ENCODE measurements at places on chromosomes 13 and 19. TPM values are rescaled to one million over a fixed set of nuclear protein-coding genes. Genes with fewer than 3 reads are reported as not detected.

- no peaks in the 10 kb centered on the region for H3K27me3 ChIP-seq
- H3K4me3 ChIP-seq: no peak overlapping the region
- H3K27ac ChIP-seq: no peak overlapping the region
- H3K36me3 ChIP-seq: no peaks in the 10 kb centered on the region
- no peaks in the 10 kb centered on the region for H3K4me1 ChIP-seq
Observed at GRCh38 chr13:26168237-26168814, 53.8 kb downstream of the RNF6 start.

- H3K27ac ChIP-seq: no peak overlapping the region
- DNase-seq: no peak
- H3K27me3 ChIP-seq: no peaks in the 10 kb centered on the region
- H3K4me3 ChIP-seq: no peak overlapping the region
- H3K36me3 ChIP-seq: no peaks in the 10 kb centered on the region
Observed at GRCh38 chr13:64283926-64284325, 2868.3 kb upstream of the PCDH20 start.

DNA sequence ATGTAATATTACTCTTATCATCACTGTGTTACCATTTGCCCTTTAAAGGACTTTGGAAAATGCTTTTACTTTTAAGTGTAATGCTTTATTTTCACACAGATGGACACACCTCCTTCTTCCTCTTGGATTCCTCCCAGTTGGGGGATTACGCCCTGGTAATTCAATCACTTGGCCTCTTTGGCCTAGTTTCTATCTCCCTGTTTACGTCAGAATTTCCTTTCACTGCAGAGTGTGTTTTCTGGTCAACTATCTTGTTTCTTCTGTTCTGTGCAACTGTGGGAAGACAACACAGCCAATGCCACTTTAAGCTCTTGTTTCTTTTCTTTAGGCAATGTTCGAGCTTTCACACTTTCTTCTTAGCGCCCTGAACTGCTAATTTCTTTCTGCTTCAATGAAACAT lies 257.3 kb upstream of the MAB21L1 start:
- H3K4me1 ChIP-seq: no peaks in the 10 kb centered on the region
- peaks cover 2% of the 10 kb centered on the region for H3K27me3 ChIP-seq
- no peak for DNase-seq
- no peak overlapping the region for H3K27ac ChIP-seq
- no peak overlapping the region for H3K4me3 ChIP-seq
- H3K36me3 ChIP-seq: no peaks in the 10 kb centered on the region

- peaks cover 4% of the 10 kb centered on the region for H3K4me1 ChIP-seq
- no peak for DNase-seq
- no peak overlapping the region for H3K4me3 ChIP-seq
- H3K27ac ChIP-seq: no peak overlapping the region
Observed at GRCh38 chr13:95002126-95002525, 289.8 kb upstream of the SOX21 start.

- DNase-seq: no peak
- peaks cover 5% of the 10 kb centered on the region for H3K27me3 ChIP-seq
- no peak overlapping the region for H3K4me3 ChIP-seq
- no peaks in the 10 kb centered on the region for H3K36me3 ChIP-seq
- no peaks in the 10 kb centered on the region for H3K4me1 ChIP-seq
Observed at GRCh38 chr19:768424-768823, 17.5 kb downstream of the MISP start.

GRCh38 chr13:109136873-109137272 lies 507.5 kb downstream of the MYO16 start:
- DNase-seq: no peak
- H3K36me3 ChIP-seq: peaks cover 6% of the 10 kb centered on the region
- H3K27ac ChIP-seq: no peak overlapping the region
- no peaks in the 10 kb centered on the region for H3K4me1 ChIP-seq

DNA sequence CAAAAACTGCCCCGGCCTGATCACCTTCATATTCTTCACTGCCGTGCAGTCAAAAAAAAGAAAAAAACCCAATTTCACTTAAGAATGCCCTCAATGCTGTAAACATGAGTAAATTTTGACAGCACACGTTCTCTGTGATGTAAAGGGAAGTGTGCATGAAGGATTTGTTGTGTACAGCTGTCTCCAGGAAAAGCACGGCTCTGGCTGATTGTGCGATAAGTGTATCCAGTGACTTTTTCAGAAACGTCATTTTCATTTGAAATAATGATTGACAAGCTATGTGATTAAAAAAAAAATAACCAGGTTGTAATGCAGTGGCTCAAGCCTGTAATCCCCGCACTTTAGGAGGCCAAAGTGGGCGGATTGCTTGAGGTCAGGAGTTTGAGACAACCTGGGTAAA lies 39.6 kb downstream of the ANKRD10 start:
- peak overlapping the region; percentile 94 for H3K4me3 ChIP-seq
- no peak for DNase-seq
- no peaks in the 10 kb centered on the region for H3K36me3 ChIP-seq

DNA sequence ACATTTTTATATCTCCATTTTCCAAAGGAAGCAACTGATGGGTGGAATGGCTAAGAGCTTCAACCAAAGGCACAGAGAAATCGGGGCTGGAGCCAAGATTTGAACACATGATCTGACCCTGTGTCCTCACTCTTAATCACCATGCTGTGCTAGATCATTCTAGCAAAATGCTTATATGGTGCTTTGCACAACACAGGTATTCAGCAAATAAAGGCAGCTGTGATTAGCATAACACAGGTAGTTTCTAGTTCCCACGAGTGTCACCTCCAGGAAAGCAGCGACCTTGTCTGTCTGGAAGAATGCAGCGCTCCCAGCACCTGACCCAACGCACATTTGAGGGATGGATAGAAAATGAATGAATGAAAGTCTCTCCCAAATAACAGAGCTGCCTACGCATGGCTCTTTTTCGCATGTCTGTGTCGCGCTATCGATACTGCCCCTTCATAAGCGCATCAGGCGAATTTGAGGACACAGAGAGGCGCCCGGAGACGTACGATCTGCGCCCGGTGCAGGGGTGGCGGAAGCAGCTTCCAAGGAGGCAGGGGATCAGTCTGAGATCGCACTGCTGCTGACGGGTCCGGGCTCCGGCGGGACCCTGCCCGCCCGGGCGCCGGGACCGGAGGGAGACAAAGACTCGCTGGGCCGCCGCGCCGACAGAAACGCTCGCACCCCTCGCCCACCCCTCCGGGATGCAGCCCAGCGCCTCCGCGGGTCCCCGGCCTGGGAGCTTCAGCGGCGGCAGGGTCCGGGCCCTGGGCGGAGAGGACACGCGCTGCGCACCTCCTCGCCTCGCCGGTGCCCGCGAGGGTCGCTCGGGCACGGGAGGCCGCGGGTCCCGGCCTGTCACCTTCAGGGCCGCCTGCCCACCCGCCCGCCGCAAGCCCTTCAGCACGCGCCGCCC lies 609 bp downstream of the EPS15L1 start:
- peaks cover 12% of the 10 kb centered on the region for H3K36me3 ChIP-seq
- no peaks in the 10 kb centered on the region for H3K27me3 ChIP-seq
- no peak for DNase-seq
- H3K27ac ChIP-seq: peak overlapping the region; percentile 86
- peaks cover 46% of the 10 kb centered on the region for H3K4me1 ChIP-seq

GRCh38 chr19:28466107-28467045 lies 746.6 kb downstream of the UQCRFS1 start:
- no peaks in the 10 kb centered on the region for H3K36me3 ChIP-seq
- peaks cover 45% of the 10 kb centered on the region for H3K4me1 ChIP-seq
- peak overlapping the region; percentile 54 for H3K27ac ChIP-seq
- no peak overlapping the region for H3K4me3 ChIP-seq
- DNase-seq: peak; percentile 75
- H3K27me3 ChIP-seq: no peaks in the 10 kb centered on the region

GRCh38 chr19:6531956-6532243 lies 1.1 kb downstream of the TNFSF9 start:
- no peak for DNase-seq
- peak overlapping the region; percentile 72 for H3K4me3 ChIP-seq
- H3K4me1 ChIP-seq: peaks cover 60% of the 10 kb centered on the region
- H3K27ac ChIP-seq: peak overlapping the region; percentile 84

- no peak for DNase-seq
- H3K4me1 ChIP-seq: peaks cover 22% of the 10 kb centered on the region
- H3K4me3 ChIP-seq: peak overlapping the region; percentile 97
Observed at GRCh38 chr19:45717983-45718650, 12.6 kb downstream of the FBXO46 start.

DNA sequence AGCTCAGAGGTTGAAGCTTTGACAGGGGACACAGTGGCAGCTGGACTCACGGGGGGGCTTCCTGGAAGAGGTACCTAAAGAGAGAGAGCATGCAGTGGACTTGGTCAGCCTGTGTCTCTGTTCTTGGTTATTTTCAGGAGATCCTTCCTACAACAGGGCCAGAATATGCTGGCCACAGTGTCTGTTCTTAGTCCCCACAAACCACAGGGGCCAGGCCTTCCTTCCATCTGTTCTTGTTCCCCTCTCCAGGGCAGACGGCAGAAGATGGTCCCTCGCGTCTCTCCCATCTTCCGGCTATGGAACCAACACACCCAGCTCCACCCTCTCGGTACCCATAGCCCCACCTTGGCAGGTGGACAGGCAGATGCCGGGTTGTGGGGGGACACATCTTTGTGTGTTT lies 24.8 kb downstream of the MAST3 start:
- H3K27me3 ChIP-seq: no peaks in the 10 kb centered on the region
- no peak overlapping the region for H3K4me3 ChIP-seq

- peaks cover 25% of the 10 kb centered on the region for H3K4me1 ChIP-seq
- peak overlapping the region; percentile 87 for H3K4me3 ChIP-seq
- H3K27me3 ChIP-seq: no peaks in the 10 kb centered on the region
- H3K27ac ChIP-seq: peak overlapping the region; percentile 96
- peak; percentile 9 for DNase-seq
Observed at GRCh38 chr13:98930151-98930591, 47.7 kb downstream of the DOCK9 start.

The KATNAL1 gene
- total RNA-seq: 1.5 TPM

The PGLYRP1 gene
- not detected for total RNA-seq

The GRK1 gene
- total RNA-seq: not detected

The HCST gene
- total RNA-seq: 87.7 TPM

The ZNF723 gene
- not detected for total RNA-seq

The ETV2 gene
- 0.55 TPM for total RNA-seq

The GJA3 gene
- 1.7 TPM for total RNA-seq
